A549 treated with CpdA at 1 μM for 4 hours (cell line): ENCODE measurements at places on chromosomes 7 and 10. TPM values are rescaled to one million over a fixed set of nuclear protein-coding genes. Genes with fewer than 3 reads are reported as not detected.

The LLCFC1 gene
- not detected in 5 replicates for total RNA-seq

The DMBT1 gene
- 0.02 to 0.06 TPM (median 0.05 TPM) in 4 of 5 replicates, not detected in the other for total RNA-seq

The C10orf67 gene
- total RNA-seq: 0.05 to 0.22 TPM (median 0.10 TPM) in 3 of 5 replicates, not detected in the others

The FOXI2 gene
- not detected in 5 replicates for total RNA-seq

The RBM20 gene
- 1.1 to 1.8 TPM (median 1.4 TPM) in 5 replicates for total RNA-seq

The CALD1 gene
- 49.0 to 93.5 TPM (median 67.3 TPM) in 5 replicates for total RNA-seq

The POM121 gene
- total RNA-seq: 37.5 to 43.0 TPM (median 39.6 TPM) in 5 replicates

The CNPY4 gene
- 10.7 to 13.0 TPM (median 12.0 TPM) in 5 replicates for total RNA-seq

The PDGFA gene
- 31.2 to 38.0 TPM (median 32.5 TPM) in 5 replicates for total RNA-seq

The COL13A1 gene
- 0.41 to 0.57 TPM (median 0.43 TPM) in 5 replicates for total RNA-seq

The PRSS37 gene
- total RNA-seq: not detected in 5 replicates
